ENCODE measurements at places on chromosomes 12 and 14. TPM values are rescaled to one million over a fixed set of nuclear protein-coding genes. Genes with fewer than 3 reads are reported as not detected.
A peak's percentile ranks its signal among the peaks of the same experiment; 100 is the strongest.

The PTPRB gene
- 18.2 TPM for total RNA-seq

The PPHLN1 gene
- 68.9 TPM for total RNA-seq

- no peak for DNase-seq
Observed at GRCh38 chr14:28761438-28762291, 4.9 kb upstream of the FOXG1 start.

The NOVA1 gene
- 7.9 TPM for total RNA-seq

DNA sequence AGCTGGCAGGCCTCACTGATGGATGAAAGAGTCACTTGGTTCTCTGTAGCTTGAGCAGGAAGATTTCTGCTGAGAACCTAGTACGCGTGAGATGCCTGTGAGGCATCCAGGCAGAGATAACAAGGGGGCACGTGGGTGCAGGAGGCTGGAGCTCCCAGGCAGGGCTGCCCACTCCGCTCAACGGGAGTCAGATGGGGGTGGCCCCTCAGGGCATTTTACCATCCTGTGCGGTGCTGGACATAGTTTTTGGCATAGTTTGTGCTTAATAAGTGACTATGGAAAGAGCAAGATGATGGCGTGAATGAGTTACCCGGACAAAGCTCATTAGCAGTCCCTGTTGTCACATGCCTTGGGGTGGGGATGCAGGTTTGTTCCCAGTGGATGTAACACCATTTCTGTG lies 182.8 kb downstream of the TSPAN9 start:
- no peak for DNase-seq

GRCh38 chr14:95313707-95314106 lies 6.0 kb downstream of the CLMN start:
- DNase-seq, result peak; percentile 25

DNA sequence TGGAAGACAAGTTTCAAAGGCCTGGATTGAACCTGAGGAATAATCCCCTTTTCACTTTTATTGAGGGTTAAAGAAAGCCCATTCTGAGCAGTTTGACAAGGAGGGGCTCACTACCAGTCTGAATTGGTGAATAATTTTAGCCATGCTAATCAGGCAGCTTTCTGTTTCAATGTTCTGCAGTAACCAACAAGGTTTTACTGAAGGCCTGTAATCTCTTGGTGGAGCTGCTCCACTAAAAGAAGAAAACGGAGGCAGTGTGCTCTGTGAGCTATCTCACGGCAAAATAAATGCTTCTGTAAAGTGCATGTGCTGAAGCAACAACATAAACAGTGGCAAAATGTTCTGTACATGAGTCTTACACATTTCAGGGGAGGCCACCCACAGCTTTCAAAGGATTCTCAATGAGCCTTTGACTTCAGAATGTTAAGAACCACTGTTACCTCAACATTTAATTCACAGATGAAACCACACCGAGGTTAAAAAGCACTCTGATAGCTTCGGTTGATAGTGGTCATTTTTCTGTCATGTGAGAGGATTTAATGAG lies 111.2 kb downstream of the LRIG3 start:
- no peak for DNase-seq

The SERPINA3 gene
- 259 TPM for total RNA-seq

GRCh38 chr12:27589419-27589818 lies 65.4 kb downstream of the PPFIBP1 start:
- no peak for DNase-seq

GRCh38 chr14:96959992-96960391 lies 162.8 kb downstream of the VRK1 start:
- no peak for DNase-seq

GRCh38 chr12:112353393-112353792 lies 28.8 kb downstream of the HECTD4 start:
- DNase-seq, result no peak

DNA sequence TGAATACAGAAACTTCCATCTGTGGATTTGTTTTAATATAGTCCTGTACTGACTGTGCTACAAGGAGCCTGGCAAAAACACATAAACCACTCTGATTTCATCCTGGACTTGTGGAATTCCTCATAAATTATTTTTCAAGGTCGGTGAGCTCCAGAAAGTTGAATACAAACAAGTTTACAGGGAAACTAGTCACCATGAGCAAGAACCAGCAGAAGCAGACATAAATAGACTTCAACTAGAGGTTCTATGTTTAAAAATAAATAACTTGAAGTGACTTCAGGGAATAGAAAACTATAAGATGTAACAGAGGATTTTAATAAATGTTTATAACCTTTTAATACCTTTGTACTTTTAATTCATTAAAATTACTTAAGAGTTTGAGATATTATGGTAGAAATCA lies 63.5 kb downstream of the EFCAB11 start:
- DNase-seq, result no peak

GRCh38 chr12:118326991-118327390 lies 45.7 kb downstream of the TAOK3 start:
- DNase-seq, result no peak

DNA sequence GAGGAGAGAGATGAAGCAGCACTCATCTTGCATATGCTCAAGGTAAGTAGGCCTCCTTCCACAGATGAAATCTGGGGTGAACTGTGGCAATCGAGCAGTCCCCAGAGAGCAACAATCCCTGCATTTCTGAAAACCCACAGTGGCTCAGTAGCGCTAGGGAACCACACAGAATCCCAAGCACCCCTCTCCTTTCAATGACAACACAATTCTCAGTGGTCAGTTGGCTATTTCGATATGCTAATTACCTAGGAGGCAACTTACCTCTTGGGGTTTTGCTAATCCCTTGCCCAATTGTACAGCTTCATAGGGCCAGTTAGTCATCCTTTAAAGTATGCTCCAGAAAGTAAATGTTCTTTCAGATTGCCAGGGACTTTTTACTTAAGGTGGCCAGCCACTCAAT lies 1035.7 kb downstream of the BCL11B start:
- no peak for DNase-seq

The GYS2 gene
- not detected for total RNA-seq

GRCh38 chr12:114799574-114800487 lies 115.9 kb upstream of the TBX3 start:
- peak; percentile 85 for DNase-seq

DNA sequence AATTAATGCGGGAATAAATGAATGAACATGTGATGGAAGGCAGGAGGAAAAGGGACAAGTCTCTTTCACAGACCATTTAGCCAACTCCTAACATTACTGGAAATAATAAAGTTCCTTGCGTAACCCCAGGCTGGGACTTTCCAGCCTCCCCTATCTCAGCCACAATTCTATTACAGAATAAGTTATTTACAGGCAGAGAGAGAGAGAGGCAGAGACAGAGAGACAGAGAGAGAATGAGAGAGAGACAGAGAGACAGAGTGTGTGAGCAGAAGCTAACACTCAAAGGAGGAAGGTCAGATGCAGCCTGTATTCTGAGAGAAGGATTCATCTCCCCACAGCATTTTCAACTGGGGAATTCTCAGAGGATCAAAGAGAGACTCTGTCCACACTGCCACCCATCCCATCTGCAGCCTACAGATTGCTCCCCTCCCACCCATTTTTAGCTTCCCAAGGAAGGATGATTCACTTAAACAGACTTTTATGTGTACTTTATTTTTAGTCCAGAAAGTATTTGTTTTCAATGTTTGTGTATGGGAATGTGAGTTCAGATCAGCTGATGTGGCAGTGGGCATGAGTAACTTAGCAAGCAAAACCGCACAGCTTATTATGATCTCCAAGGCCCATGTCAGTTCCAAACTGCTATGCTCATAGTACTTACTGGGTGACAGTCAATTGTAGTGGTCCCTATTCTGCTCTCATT lies 165.7 kb downstream of the CAND1 start:
- DNase-seq, result no peak

GRCh38 chr14:54310151-54310850 lies 86.5 kb upstream of the CDKN3 start:
- no peak for DNase-seq

The TMEM132C gene
- total RNA-seq, result 19.2 TPM

- DNase-seq, result no peak
Observed at GRCh38 chr12:29534935-29535334, 37.4 kb upstream of the OVCH1 start.

DNA sequence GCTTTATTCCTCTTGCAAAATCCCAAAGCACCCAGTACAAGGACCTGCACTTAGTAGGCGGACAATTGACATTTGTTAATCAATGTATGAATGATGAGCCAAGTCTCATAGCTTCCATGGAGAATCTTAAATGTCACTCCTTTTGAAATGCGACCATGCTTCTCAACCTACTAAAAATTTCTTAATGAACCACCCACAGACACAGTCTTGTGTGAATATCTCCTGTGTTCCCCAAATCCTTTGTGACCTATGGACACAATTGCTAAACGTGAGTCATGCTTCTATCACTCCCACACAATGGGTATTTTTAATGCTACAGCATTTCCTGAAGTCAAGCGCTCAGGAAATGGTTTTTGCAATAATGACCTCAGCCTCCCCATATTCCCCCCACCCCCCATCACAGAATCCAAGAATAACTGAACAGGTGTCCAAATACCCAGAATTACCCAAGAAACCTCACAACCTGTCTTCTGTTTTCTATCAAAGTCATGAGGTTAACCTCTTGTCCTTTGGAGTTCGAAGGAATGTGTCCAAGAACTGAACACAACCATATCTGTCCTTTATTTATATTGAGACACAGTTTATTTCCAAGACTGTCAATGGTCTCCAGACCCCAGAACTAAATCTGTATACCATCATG lies 163.6 kb upstream of the PLEKHG7 start:
- DNase-seq, result no peak

The PLA2G1B gene
- 17.0 TPM for total RNA-seq

DNA sequence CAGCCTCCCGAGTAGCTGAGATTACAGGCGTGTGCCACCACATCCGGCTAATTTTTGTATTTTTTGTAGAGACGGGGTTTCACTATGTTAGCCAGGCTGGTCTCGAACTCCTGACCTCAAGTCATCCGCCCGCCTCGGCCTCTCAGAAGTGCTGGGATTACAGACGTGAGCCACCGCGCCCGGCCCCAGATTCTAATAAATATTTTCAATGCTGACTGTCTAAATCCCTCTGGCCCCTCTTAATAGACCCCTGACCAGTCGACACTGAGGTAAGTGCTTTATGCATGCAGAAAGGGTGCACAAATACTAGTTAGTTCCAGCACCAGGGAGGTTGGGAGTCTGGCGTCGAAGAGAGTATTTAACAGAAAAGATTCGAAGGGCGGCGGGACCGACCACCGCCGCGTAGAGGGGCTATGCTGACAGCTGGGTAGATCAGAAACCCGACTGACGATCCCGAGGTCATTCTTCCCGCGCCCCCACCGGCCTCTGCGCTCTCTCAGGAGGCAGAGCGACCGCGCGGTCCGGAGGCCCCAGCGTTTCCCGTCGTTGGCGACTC lies 1.1 kb upstream of the SPATS2 start:
- DNase-seq, result no peak

- no peak for DNase-seq
Observed at GRCh38 chr12:9096563-9097176, 19.0 kb downstream of the A2M start.

The SLC24A4 gene
- total RNA-seq, result 0.24 TPM

Data from ovary (tissue), 10 donors.